ENCODE measurements at places on chromosomes 5 and 9.

- DNase-seq = no peak
Observed at GRCh38 chr5:169808118-169808581, 171.1 kb downstream of the DOCK2 start.

- DNase-seq = no peak
Observed at GRCh38 chr5:74420947-74421346, 219.6 kb downstream of the ENC1 start.

DNA sequence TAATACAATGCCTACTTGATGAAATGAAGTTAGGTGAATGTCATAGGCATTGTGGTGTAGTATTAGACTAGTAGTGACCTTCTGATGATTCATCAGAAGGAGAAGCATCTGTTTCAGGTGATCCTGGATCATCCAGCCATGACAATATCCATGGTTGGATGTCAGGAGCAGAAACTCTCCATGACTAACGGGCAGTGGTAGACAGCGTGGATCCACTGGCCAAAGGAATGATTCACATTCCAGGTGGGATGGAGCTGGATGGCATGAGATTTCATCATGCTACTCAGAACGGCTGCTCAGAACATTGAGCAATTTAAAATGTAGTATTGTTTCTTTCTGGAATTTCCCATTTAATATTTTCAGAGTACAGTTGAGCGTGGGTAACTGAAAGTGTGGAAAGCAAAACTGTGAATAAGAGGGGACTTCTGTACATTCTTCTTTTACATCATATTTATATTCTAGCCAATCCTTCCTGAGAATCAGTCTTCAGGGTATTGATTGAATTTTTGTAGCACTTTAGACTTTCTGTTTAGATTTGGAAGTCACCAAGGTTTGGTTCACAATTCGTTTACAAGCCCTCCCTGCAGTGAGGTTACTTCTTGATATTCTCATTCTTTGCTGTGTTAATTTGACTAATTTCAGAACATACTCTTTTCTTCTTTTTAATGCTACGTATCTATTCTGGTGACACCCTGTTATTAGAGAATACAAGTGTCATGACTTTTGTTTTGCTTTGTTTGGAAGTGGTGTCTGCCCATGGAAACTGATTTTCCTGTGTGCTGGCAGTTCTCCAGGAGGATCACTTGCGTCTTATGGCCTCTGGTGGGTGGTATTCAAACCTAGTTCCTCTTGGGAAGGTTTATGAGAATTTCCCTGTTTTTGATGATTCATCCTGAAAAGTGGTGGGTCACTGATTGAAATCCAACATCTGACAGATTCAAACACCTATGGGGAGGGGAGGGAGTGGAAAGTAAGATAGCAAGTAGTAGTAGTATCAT lies 12.2 kb upstream of the CLINT1 start:
- DNase-seq = no peak

DNA sequence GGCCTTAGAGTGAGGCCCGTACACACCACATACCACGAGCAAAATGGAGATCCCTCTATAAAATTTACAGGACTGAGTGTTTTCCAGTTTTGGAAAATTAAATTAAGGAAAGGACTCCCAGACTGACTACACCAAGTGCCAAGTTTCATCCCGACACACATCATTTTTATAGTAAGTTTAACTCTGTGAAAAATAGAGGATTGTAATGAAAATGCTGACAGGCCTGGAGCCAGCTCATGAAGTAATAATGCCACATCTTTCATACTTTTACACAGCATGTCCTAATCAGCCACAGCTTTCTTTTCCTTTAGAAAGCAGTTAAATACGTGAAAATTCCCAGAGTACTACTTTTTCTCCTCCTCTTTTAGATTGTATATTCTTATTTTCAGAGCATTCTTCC lies 169.2 kb downstream of the SAXO1 start:
- no peak for DNase-seq

GRCh38 chr5:131610198-131611063 lies 24.6 kb downstream of the RAPGEF6 start:
- DNase-seq = no peak

DNA sequence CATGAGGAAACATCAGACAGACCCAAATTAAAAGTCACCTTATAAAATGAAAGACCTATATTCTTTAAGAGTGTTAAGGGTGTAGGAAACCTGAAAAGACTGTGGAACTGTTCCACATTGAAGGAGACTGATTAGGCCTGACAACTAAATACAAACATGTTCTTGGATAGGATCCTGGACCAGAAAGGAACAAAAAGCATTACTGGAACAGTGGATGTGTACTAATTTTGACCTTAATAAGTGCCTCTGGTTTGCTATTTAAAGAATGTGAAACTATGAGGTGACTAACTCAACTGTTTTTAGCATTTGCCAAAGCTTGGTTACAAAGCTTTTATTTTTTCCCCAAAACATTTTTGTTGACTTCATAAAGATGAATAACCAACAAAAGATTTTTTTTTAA lies 340.6 kb downstream of the CAAP1 start:
- DNase-seq = no peak

DNA sequence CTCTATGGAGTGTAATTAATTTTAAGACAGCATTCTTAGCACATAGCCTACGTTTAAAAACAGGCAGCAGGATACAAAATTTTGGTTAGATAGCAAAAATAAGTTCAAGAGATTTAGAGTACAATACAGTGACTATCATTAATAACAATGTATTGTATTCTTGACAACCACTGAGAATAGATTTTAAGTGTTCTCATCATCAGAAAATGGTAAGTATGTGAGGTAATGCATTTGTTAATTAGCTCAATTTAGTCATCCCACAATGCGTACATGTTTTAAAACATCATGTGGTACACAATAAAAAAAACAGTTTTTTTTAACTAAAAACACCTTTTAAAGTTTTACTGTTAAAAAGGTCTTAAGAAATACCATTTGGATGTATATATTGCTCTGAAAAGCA lies 94.2 kb downstream of the MUSK start:
- DNase-seq = no peak

- DNase-seq = no peak
Observed at GRCh38 chr5:128649192-128649591, 111.1 kb upstream of the FBN2 start.

- DNase-seq = no peak
Observed at GRCh38 chr5:124923131-124923530, 176.7 kb upstream of the ZNF608 start.

GRCh38 chr5:135437422-135437795 lies 9.7 kb downstream of the DCANP1 start:
- no peak for DNase-seq

DNA sequence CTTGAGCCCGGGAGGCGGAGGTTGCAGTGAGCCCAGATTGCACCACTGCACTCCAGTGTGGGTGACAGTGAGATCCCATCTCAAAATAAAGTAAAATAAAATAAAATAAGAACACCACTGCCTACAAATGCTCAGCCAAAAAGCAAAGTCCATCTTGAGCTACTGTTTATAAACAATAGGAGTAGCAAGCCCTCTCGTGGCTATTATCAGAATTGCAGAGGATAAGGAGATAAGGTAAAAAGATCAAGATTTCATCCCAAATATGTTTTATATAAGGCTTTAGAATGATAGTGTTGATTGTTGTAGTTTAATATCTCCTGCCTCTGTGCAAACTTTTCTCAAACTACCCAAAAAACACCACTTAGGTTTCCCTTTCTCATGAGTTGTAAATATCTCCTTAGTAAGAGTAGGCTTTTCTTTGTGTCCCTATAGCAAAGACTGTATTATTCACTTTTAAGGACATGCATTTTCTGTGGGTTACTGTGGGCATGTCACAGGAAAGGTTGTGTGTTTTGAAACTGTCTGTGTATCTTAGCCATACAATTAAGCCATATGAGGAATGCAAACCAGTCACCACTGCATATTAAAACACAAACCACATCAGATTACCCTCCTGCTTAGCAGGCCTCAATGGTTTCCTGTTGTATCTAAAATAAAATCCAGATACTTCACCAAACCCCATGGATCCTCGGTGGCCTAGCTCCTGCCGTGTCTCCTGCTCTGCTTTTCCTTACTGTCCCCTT lies 31.8 kb upstream of the CKS2 start:
- no peak for DNase-seq

- no peak for DNase-seq
Observed at GRCh38 chr9:84343111-84343521, 2.6 kb upstream of the SLC28A3 start.

DNA sequence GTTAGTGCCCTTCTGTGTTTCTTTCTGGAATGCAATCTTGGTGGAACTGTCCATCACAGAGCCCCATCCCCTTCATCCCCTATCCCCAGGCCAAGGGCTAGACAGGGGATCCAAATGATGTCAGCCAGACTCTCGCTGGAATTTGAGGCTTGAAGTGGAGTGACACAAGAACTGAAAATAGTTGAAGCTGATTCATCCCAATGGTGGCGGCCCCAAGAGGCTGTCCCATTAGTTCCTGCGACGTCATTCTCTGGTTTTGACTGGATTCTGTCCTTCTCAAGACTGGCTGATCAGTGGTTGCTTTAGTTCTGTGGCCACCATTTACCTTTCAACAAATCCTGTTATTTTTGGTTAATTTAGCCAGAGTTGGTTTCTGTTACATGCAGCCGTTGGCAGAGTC lies 59.9 kb downstream of the SUB1 start:
- DNase-seq = peak; percentile 0

- DNase-seq = no peak
Observed at GRCh38 chr5:140181525-140181924, 6.5 kb downstream of the CYSTM1 start.

DNA sequence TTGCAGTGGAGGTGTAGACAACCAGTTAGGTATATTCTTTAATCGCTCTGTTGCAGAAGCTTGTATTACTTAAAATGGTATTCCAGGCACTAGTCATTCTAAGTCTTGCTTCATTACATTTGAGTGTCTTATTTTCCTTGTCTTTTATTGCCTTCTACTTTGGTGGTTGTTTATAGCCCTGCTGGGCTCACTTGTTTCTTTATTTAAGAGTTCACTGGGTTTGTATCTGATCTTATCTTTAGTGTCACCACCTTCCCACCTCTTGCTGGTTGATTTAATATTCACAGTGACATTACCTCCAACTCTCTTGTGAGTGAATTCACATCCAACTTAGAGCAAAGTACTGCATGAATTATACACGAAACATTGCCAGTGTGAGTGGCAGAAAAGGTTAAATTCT lies 83.6 kb upstream of the BNC2 start:
- DNase-seq = no peak

- no peak for DNase-seq
Observed at GRCh38 chr5:125612181-125612721, 811.0 kb upstream of the GRAMD2B start.

DNA sequence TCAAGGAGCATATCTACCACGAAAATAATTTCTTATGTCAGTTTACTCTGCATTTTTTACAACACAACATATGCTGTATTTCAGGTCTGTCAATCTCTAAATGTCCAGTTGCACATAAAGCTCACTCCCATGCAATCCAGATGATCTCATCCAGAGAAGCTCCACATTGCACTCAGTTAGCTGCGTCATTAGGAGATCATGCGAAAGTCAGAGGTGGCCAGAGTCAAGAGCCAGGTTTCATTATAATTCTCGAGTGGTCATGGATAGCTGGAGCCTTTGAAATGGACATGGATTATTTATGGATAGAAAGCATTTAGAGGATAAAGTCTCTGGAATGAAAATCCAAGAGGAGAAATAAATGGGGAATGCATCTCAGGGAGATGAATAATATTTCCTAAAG lies 232.3 kb downstream of the GAS1 start:
- no peak for DNase-seq

GRCh38 chr5:65588694-65589093 lies 25.6 kb downstream of the PPWD1 start:
- DNase-seq = no peak

- no peak for DNase-seq
Observed at GRCh38 chr5:1761453-1761755, 38.2 kb downstream of the MRPL36 start.

DNA sequence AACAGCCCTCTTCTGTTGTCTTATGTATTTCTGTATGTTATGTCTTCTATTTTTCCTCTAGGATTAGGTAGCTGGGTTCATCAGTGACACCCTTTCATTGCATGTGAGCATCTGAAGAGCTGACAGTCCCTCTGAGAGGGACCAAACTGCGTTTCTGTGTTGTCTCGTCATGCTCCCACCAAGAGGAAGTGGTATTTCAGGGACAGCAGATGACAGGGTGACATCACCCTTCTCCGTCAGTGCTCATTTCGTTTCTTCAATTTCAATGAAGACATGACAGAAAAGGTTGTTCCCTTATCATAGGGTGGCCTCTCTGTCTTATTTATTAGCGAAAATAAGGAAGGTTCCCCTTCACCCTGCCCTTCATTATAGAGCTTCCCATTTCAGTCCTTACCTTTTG lies 225.9 kb upstream of the NR4A3 start:
- no peak for DNase-seq

GRCh38 chr5:113081091-113081839 lies 104.7 kb downstream of the DCP2 start:
- no peak for DNase-seq

DNA sequence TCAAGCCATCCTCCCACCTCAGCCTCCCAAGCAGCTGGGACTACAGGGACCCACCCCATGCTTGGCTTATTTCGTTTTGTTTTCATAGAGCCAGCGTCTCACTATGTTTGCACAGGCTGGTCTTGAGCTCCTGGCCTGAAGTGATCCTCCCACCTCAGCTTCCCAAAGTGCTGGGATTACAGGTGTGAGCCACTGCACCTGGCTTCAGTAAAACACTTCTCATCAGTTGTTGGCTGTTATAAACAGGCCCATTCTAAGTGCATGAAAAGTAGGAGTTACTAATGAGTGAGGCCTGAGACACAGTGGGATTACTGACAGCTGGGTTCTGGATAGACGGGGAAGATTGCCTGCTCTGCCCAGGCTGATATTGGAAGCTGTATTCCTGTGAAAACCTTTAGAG lies 3.5 kb downstream of the CRB2 start:
- no peak for DNase-seq

Data from stimulated activated CD8-positive, alpha-beta memory T cell treated with anti-CD3 and anti-CD28 coated beads, Interleukin-15, amount 100 ng/mL, for 48 hours (primary cell).